Common myeloid progenitor, CD34-positive (primary cell): ENCODE measurements at places on chromosomes 4 and X.

DNA sequence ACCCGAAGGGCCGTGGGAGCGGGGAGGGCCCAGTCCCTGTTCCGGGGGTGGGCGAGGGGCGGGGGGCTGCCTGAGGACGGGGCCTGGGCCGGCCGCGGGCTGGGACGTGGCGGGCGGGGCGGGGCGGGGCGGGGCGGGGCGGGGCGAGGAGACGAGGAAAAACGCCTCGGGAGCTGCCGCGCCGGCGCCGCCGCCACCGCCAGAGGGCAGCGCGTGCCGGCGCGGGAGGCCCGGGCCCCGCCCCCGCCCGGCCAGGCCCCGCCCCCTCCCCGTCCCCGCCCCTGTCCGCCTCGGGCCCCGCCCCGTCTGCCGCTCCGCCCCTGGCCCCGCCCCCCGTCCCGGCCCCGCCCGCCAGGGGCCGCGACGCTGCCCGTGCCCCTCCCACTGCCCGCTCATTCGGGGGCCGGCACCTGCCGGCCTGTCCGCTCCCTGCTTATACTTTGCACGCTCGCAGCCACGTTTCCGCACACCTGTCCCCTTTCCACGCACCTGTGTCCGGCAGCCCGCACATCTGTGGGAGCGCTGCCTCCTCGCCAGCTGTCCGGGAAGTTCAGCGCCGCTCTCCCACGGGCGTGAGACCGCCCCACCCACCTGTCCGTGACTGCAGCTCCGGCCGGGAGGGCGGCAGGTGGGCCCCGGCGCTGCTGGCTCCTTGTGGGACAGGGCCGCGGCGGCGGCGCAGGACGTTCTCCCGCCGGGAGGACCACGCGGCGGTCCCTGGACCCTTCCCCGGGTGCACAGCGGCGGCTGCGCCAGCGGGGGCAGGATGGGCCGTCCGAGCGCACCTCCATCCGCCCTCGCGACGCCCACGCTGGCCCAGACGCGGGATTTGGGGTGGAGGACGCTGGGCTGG lies 1.7 kb upstream of the FGFRL1 start:
- DNase-seq, result peak; percentile 55

- no peak for DNase-seq
Measured at GRCh38 chr4:143071351-143071750, 113.4 kb upstream of the USP38 start.

- DNase-seq, result no peak
Measured at GRCh38 chr4:55500072-55500471, 46.6 kb downstream of the CLOCK start.

DNA sequence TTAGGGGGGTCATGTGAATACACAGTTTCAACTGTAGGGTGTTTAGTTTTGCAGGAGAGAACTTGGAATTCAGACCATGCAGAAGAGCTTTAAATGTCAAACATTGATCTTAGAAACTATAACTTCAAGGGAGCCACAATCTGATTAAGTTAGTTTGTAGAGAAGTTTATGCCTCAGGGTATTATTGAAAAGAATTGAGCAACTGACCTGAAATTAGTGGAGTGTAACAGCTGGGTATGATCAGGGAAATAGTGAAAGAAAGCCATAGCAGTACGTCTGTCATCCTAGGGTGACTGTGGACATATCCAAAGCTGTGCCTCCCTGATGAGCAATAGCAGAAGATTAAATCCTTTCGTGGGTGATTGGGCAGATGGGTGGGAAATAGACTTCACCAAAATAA lies 63.8 kb downstream of the FAM47B start:
- DNase-seq, result no peak

DNA sequence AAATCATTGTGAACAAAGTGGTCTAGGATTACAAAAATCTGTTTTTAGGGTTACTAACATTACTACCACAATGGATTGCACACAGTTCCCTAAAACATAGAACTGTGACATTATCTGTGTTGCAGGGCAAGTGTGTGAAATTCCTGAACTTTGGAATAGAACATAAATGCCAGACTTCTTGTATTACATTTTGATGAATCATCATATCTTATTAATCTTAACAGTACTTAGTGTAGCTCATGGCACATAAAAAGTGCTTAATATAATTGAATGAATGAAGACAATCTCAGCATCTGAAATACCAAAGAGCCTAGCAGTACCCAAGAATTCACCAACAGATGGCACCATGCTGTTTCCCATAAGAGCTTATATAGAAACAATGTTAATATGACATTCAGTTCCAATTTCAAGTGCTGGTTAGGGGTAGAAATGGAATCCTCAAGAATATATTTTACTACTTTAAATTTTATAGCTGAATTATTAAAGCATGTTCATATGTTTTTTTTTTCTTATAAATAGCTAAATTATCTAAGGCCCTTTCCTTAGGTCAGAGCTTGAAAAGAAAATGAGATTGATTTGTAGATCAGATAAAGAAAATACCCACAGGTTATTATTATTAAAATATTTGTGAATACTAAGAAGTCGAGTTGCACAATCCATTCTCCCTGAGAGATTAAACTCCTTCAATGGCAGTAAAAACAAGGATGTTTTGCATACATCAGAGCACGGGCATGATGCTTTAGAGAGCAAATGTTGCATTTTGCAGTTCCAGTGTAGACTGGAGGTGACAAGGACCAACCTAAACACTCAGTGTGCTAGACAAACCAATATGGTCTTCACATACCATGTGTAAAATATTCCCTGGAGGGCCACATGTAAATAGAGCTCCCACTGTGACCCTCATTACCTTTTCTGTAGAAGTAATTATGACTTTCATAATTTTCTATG lies 25.7 kb upstream of the SHISA3 start:
- DNase-seq, result peak; percentile 77

- DNase-seq, result peak; percentile 47
Measured at GRCh38 chr4:173318648-173319211, 15.4 kb downstream of the HMGB2 start.

DNA sequence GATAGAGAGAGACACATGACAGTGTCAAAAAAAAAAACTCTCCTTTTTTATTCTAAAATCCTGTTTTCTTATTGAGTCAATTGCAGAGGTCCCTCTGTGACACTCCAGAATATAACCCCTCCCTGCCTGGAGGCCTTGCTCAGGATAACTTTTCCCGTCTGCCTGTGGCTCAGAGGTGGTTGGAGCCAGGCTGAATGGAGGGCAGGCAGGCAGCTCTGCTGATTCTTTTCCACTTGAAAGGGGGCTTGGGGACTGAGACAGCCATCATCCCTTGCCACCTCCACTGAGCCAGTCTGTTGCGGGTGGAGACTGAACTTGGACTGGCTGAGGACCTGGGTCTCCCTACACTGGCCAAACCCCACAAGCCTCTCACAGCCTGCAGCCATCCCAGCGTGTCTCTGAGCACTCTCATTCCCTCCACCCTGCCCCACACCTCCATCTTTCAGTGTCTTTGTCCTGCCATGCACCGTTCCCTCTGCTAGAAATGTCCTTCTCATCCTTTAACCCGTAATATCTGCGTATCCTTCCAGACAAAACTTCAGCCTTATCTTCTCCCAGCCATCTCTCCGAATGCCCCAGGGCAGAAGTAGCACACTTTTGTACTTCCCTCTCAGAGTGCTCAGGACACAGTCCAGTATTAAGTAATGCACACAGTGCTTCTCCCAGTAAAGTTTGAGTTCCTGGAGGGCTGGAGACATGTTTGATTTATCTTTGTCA lies 139.9 kb downstream of the CHIC2 start:
- no peak for DNase-seq

GRCh38 chrX:17440258-17440657 lies 65.3 kb downstream of the NHS start:
- DNase-seq, result no peak

GRCh38 chr4:148716431-148717052 lies 274.3 kb upstream of the NR3C2 start:
- DNase-seq, result no peak

GRCh38 chr4:183995570-183995969 lies 90.5 kb downstream of the STOX2 start:
- DNase-seq, result no peak

- DNase-seq, result no peak
Measured at GRCh38 chr4:1239950-1240307, 9.0 kb downstream of the CTBP1 start.

GRCh38 chr4:25063116-25063515 lies 32.4 kb upstream of the LGI2 start:
- DNase-seq, result no peak

- no peak for DNase-seq
Measured at GRCh38 chrX:68098431-68098830, 334.9 kb downstream of the OPHN1 start.

- DNase-seq, result no peak
Measured at GRCh38 chr4:114226968-114227760, 247.7 kb upstream of the ARSJ start.

DNA sequence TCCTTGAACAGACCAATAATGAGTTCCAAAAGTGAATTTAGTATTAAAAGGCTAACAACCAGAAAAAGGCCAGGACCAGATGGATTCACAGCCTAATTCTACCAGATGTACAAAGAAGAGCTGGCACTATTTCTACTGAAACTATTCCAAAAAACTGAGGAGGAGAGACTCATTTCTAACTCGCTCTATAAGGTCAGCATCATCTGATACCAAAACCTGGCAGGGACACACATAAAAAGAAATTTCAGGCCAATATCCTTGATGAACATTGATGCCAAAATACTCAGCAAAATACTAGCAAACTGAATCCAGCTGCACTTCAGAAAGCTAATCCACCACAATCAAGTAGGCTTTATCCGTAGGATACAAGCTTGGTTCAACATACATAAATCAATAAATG lies 35.8 kb upstream of the USP46 start:
- no peak for DNase-seq

DNA sequence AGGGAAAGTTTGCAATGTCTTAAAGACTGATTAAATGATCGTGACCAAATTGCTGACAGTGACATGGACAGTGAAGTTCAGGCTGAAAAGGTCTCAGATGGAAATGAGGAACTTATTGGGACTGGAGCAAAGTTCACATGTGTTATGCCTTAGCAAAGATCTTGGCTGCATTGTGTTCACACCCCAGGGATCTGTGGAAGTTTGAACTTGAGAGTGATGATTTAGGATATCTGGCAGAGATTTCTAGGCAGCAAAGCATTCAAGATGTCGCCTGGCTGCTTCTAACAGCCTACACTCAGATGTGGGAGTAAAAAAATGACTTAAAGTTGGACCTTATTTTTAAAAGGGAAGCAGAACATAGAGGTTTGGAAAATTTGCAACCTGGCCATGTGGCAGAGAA lies 21.4 kb downstream of the SCARB2 start:
- DNase-seq, result no peak

- DNase-seq, result no peak
Measured at GRCh38 chr4:133136833-133137232, 12.3 kb upstream of the PCDH10 start.

GRCh38 chrX:152893980-152894610 lies 3.8 kb upstream of the ZNF185 start:
- no peak for DNase-seq

DNA sequence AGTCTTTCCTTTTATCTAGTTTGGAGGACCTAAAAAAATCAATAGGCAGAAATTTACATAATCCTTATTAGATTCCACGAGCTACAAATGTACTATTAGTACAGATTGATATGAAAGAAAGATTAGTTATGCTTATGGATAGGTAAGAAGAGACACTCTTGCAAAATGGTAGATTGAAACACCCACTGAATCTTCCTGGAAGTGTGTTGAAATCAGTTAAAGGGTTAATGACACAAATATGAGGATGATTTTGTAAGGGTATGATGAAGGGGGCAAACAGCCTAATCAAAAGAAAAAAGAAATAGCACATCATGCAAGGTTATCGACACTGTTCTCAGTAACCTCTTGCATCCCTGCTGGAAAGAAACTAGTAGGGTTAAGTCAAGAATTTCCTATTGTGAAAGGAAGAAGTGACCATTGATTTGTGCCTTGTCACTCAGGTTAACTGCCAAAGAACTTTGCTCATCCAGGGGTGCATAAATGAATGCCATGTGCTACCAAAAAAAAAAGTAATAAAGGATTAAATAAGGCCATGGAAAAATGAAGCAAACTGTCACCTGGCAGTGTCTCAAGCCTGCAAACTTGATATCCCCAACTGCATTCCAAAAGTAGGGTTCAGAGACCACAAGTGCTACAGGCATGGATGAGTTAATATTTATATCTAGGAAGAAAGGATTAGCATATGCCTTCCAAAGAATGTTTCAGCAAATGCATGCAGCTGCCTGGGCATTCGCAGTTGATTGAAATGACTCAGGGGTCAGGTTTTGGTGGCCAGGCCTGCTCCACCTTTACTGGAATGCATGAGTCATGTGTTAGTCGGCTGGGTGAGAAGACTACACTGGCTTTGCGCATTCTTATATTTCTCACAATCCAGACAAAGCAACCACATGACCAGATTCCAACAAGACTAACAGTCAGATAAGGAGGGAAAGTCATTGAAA lies 78.3 kb upstream of the ATXN3L start:
- DNase-seq, result no peak

DNA sequence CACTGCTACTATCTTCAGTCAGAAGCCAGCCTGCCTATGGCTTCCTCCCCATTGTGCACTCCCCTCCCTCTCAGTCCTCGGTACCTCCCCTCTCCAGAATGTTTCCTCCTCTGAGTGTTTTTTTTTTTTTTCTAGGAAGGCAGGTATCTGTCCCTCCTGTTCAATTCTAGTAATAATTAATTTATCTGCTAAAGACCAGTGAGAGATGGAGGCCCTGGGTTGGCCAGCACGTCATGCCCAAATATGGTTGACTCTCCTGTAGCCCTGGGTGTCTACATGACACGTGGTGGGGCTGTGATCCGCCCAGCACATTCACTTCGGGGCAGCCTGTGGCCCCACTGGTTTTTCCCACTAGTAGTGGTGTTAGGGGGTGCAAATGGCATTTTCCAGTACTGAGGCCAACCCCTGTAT lies 1.8 kb downstream of the FLNA start:
- DNase-seq, result no peak

DNA sequence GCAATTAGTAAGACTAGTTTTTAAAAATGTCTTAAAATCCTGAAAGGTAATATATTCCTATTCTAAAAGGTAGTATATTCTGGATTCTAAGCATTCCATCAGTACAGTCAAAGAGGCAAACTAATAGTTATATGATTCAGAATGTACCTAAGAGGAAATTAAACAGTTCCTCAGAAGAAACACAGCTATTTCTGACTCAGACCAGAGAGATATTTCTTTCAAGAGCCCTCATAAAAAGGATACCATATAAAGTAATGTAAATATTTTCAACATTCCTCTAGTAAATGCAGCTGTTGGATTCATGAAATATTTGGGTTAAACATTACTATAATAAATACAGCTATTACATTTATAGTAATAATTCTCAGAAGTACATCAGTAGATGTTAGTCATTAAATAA lies 358.3 kb downstream of the MAGEB5 start:
- DNase-seq, result no peak

- DNase-seq, result no peak
Measured at GRCh38 chrX:10534611-10535010, 85.8 kb downstream of the MID1 start.

DNA sequence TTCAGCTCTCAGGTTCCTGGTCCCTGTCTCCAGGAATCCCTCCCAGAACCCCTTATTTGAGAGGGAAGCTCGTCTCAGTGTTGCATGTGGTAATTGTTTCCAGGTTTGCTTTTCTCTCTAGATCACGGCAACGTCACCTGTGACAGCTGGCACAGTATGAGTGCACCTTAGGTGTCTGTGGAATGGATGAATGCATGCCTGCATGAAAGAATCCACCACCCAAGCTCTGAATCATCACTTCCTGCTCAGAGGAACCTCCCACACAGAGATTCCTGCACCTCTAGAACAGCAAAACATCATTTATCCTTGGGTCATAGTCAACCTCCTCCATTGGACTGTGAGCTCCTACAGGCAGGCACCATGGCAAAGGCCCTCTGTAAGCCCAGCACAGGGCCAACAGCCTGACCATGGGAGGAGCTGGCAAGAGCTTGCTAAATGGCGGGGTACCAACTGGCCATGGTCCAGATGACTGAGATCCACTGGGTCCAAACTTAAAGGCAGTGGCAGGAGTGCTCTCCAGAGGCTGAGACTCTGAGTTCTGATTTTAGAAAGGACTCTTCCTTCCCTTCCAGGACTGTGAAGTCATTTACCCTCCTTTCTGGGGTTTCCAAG lies 116.2 kb downstream of the SLC2A9 start:
- no peak for DNase-seq
